ENCODE measurements at places on chromosomes 16 and 17. TPM values are rescaled to one million over a fixed set of nuclear protein-coding genes. Genes with fewer than 3 reads are reported as not detected.

- DNase-seq = no peak
- no peaks in the 10 kb centered on the region for H3K4me1 ChIP-seq
- no peaks in the 10 kb centered on the region for H3K27me3 ChIP-seq
- H3K27ac ChIP-seq = no peak overlapping the region
- no peak overlapping the region for H3K4me3 ChIP-seq
These were observed 44.1 kb upstream of the STH start for GRCh38 chr17:45954914-45955313.

GRCh38 chr16:85313526-85314301, 201.4 kb upstream of the CIBAR2 start:
- no peak overlapping the region for H3K4me3 ChIP-seq
- no peaks in the 10 kb centered on the region for H3K4me1 ChIP-seq
- no peak overlapping the region for H3K27ac ChIP-seq
- H3K36me3 ChIP-seq = no peaks in the 10 kb centered on the region

Gene TBC1D3I
- 0.27 TPM for polyA plus RNA-seq

GRCh38 chr16:17368446-17368845, 102.3 kb downstream of the XYLT1 start:
- H3K27me3 ChIP-seq = no peaks in the 10 kb centered on the region
- H3K4me3 ChIP-seq = no peak overlapping the region
- no peak for DNase-seq
- no peaks in the 10 kb centered on the region for H3K36me3 ChIP-seq
- H3K4me1 ChIP-seq = peaks cover 2% of the 10 kb centered on the region

Gene ERAL1
- 46.7 TPM for polyA plus RNA-seq

Gene FZD2
- polyA plus RNA-seq = 3.1 TPM

DNA sequence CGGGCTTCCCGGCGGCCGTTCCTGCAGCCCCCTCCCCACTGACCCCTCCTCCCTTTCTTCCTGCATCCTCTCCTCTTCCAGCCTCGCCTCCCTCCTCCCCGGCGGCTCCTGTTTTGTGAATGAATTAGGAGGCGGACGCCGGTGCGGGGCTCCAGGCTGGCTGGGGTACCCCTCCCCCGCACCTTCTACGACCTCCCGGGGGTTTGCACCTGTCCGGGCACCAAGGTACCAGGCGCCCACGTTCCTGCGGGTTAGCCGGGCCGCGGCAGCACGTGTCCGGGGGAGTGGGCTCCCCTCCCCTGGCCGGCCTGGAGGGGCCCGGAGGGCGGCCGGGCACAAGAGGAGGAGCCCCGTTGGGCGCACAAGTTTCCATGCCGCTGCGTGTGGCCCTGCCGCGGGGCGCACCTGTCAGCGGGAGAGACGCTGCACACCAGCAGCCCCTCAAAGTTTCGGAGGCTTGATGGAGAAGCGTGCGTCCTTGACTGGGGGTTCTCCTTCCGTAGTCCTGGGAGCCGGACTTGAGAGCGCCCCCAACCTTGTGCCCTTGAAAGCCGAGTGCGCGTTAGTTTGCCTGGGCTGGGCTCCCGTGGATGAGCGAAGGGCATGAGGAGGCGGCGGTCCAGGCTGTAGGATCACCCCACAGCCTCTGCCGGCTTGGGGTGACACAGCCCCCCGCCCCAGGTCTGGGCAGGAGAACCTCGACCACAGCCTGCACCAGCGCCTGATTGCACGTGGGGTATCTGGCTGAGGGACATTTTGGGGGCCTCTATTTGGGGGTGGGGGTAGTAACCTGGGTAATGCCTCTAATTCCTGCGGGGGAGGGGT, 1.2 kb downstream of the HAS3 start:
- DNase-seq = peak; percentile 17
- peak overlapping the region; percentile 37 for H3K4me3 ChIP-seq
- peaks cover 24% of the 10 kb centered on the region for H3K36me3 ChIP-seq

Gene VAT1
- 48.1 TPM for polyA plus RNA-seq

DNA sequence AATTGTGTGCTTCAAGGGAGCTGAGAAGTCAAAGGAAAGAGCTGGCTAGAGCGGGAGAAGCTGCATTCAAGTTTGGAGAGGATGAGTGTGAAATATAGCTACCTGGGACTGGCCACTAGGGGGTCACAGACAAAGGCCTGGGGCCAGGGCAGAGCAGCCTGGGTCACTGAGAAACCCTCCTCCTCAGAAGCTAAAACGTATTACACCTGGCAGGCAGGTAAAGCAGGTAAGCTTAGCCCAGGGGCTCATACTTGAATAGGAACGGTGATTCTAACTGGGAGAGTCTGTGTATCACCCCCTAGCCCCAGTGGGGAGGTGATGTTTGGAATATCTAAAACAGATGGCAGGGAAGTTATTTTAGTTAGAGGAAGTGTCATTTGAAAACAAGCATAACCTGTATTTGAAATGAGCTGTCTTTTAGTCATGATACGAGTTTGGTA, 6.8 kb downstream of the KRT37 start:
- peak; percentile 32 for DNase-seq
- no peaks in the 10 kb centered on the region for H3K4me1 ChIP-seq
- H3K27me3 ChIP-seq = peaks cover 11% of the 10 kb centered on the region
- H3K4me3 ChIP-seq = no peak overlapping the region
- H3K36me3 ChIP-seq = no peaks in the 10 kb centered on the region
- H3K27ac ChIP-seq = no peak overlapping the region

- H3K4me3 ChIP-seq = no peak overlapping the region
- peaks cover 58% of the 10 kb centered on the region for H3K27me3 ChIP-seq
- peak; percentile 92 for DNase-seq
- peaks cover 13% of the 10 kb centered on the region for H3K4me1 ChIP-seq
- no peaks in the 10 kb centered on the region for H3K36me3 ChIP-seq
- peak overlapping the region; percentile 63 for H3K27ac ChIP-seq
These were observed 797 bp downstream of the PRCD start for GRCh38 chr17:76540381-76541300.

GRCh38 chr17:81250286-81251093, 11.4 kb downstream of the NDUFAF8 start:
- H3K4me3 ChIP-seq = no peak overlapping the region
- H3K4me1 ChIP-seq = no peaks in the 10 kb centered on the region
- DNase-seq = no peak
- H3K27ac ChIP-seq = no peak overlapping the region

DNA sequence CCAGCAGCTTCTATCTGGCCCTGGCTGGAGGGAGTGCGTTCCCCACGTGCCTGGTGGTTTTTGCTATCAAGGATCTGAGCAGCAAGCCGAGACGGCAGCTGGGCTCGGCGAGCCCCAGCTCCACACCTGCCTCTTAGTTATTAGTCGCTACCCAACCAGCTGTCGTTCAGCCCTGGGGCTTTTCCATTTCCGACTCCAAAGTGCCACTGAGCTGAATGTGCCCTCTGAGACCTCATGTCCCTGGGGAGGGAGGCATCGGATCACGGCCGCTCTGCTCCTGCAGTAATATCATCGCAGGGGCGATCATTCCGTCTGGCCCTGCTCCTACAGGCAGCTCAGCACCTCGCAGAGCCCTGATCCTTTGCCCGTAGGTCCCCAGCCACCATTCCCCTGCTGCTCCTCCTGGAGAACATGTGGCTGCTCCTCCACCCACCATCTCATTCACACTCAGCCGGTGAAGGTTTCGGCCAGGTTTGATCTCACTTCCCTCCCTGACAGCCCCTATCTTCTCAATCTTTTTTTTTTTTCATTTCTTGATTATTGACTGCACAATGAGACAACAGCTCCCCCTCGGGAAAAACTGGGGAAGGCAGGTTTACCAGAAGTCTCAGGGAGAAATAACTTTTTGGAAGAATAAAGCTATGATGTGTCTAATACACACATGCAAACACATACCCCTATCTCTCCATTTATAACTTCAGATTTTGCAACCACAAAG, 86.7 kb downstream of the ZFHX3 start:
- H3K4me3 ChIP-seq = no peak overlapping the region
- peak overlapping the region; percentile 45 for H3K27ac ChIP-seq
- peak; percentile 38 for DNase-seq

- DNase-seq = no peak
- H3K27ac ChIP-seq = no peak overlapping the region
These were observed 47.6 kb upstream of the AKAP1 start for GRCh38 chr17:57037411-57037810.

Gene SLC35G6
- not detected for polyA plus RNA-seq

GRCh38 chr17:61209106-61209439, 190.6 kb upstream of the TBX2 start:
- H3K27ac ChIP-seq = no peak overlapping the region
- no peak for DNase-seq
- no peaks in the 10 kb centered on the region for H3K4me1 ChIP-seq
- no peaks in the 10 kb centered on the region for H3K36me3 ChIP-seq
- H3K4me3 ChIP-seq = no peak overlapping the region
- no peaks in the 10 kb centered on the region for H3K27me3 ChIP-seq

DNA sequence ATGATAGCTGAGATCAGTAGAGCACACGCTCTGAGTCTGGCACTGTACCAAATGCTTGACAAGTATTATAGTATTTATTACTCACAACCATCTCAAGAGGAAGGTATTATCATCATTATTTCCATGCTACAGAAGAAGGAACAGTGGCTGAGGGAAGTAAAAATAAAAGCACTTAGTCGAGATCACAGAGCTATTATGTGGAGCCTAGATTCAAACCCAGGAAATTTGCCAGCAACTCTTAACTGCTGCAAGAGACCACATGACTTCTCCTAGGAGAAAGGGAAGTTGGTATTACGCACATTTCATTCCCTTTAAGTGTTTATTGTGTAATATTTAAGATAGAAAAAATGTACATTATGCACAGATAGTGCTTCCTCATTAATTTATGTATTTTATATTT, 1.0 kb upstream of the RHOT1 start:
- no peak overlapping the region for H3K27ac ChIP-seq
- H3K4me3 ChIP-seq = no peak overlapping the region
- no peaks in the 10 kb centered on the region for H3K4me1 ChIP-seq
- H3K27me3 ChIP-seq = no peaks in the 10 kb centered on the region

- no peaks in the 10 kb centered on the region for H3K27me3 ChIP-seq
- DNase-seq = no peak
- H3K4me1 ChIP-seq = no peaks in the 10 kb centered on the region
- no peaks in the 10 kb centered on the region for H3K36me3 ChIP-seq
- no peak overlapping the region for H3K27ac ChIP-seq
- H3K4me3 ChIP-seq = no peak overlapping the region
These were observed 6.5 kb downstream of the LGALS3BP start for GRCh38 chr17:78973196-78973595.

DNA sequence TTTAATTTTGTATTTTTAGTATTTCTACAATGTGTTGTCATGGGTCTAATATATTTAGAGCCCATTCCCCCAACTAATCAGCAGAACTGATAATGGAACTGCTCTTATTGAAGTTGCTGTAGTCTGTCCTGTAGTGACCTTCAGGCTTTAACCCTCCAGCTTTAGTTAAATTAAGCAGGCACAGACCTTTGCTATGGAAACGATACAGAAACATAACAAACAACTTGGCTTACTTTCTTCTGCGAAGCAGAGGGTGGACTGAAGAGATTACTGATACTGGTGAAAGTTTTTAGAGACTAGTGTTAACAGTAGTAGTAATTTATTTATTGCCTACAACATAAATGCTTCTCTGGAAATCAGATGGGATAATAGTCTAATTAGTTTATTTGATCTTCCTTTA, 61.4 kb downstream of the NFATC3 start:
- DNase-seq = peak; percentile 66
- no peaks in the 10 kb centered on the region for H3K27me3 ChIP-seq
- no peaks in the 10 kb centered on the region for H3K36me3 ChIP-seq
- no peak overlapping the region for H3K27ac ChIP-seq
- H3K4me3 ChIP-seq = no peak overlapping the region
- no peaks in the 10 kb centered on the region for H3K4me1 ChIP-seq

DNA sequence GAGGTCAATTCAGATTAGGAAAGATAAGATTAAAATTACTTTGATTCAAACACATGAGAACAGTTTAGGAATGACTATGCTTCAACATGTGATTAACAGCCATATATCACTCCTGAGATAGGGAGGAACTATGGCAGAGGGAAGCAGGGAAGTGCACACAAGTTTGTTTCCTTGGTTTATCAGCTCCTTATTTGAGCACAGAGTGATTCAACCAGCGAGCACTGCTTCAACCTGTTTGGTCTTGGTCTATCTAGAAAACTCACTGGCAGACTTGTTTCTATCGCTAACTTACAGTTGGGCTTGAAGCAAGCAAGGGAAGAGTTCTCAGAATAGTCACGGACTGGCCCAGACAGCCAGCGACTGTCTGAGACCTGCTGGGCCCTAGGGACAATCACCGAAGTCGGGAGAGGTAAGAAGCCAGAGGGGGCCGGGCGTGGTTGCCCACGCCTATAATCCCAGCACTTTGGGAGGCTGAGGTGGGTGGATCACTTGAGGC, 23.5 kb downstream of the TUBG1 start:
- no peaks in the 10 kb centered on the region for H3K27me3 ChIP-seq
- H3K36me3 ChIP-seq = no peaks in the 10 kb centered on the region
- H3K4me1 ChIP-seq = no peaks in the 10 kb centered on the region
- no peak overlapping the region for H3K27ac ChIP-seq

Gene GSDMA
- 0.63 TPM for polyA plus RNA-seq

Gene DYNLRB2
- polyA plus RNA-seq = 0.75 TPM

DNA sequence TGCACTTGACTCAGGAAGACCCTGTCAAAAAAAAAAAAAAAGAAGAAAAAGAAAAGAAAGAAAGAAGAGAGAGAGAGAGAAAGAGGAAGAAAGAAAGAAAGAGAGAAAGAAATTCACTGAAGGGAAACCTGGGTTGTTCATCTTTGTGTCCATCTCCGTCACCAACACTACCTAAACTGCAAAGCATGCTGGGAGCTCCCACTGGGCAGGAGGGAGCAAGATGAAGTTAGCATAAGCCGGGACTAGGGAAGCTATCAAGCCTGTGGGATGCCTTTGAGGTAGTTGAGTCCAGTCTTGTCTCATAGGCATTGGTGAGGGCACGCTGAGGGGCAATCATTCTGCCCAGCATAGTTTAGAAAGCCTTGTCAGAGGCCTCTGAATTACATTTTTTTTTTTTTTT, 7.6 kb upstream of the CBFB start:
- H3K27me3 ChIP-seq = no peaks in the 10 kb centered on the region
- no peak overlapping the region for H3K4me3 ChIP-seq
- no peak for DNase-seq
- H3K4me1 ChIP-seq = no peaks in the 10 kb centered on the region
- H3K27ac ChIP-seq = no peak overlapping the region
- H3K36me3 ChIP-seq = no peaks in the 10 kb centered on the region

DNA sequence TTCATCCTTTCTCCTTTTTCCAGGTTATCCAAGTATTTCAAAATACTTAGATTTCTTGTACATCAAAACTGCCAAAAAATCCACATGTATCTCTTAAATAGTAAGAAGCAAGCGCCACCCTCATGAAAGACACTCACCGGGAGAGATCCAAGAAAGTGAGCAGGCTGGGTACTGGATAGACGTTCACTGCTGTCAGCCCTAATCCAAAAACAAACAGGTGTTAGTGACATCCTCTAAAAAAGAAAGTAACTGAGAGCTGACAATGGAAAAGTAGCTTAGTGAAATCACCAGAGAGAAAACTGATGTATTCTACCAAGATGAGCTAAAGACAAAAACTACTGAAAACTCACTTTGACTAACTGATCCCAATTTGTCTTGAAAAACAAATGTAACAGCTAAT, 46.1 kb downstream of the MARVELD3 start:
- H3K27ac ChIP-seq = no peak overlapping the region
- no peak overlapping the region for H3K4me3 ChIP-seq
- DNase-seq = no peak
- H3K27me3 ChIP-seq = no peaks in the 10 kb centered on the region
- peaks cover 5% of the 10 kb centered on the region for H3K36me3 ChIP-seq

Gene ABCC11
- polyA plus RNA-seq = not detected

Gene CDRT15
- not detected for polyA plus RNA-seq

- H3K36me3 ChIP-seq = no peaks in the 10 kb centered on the region
- H3K4me1 ChIP-seq = no peaks in the 10 kb centered on the region
These were observed 36.2 kb downstream of the MPHOSPH6 start for GRCh38 chr16:82133798-82134197.
